ENCODE measurements at places on chromosomes 7 and 10.
A peak's percentile ranks its signal among the peaks of the same experiment; 100 is the strongest.

GRCh38 chr7:155670521-155670920, 26.1 kb downstream of the RBM33 start:
- DNase-seq, result no peak

DNA sequence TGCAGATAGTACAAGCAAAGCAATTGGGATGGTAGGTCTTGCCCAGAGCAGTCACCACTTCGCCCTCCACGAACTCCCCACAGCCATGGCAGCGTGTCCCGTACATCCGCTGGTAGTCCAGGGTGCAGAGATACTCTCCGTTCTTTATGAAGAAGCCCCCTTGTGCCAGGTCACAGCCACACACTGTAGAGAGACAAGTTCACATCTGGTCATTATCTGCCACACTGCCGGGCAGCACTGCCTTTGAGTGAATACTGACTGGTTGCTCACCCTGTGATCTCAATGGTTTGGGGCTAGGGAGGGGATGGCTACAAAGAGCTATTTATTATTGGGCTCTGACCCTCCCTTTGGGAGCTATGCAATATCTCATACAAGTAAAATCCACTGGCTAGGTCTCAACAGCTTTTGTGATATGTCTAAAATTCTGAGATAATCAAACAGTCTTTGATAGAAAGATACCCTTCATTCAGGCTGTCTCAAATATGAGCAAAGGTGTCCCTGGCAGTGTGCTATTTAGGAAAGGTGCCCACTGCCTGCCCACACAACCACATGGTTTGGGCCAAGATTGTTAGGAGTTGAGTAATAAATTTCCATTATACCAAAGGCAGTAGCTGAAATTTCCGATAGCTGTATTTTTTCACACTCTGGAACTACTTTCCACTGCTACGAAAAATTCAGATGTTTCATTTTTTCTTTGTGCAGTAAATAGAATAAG, 82.5 kb downstream of the ABLIM1 start:
- DNase-seq, result no peak

GRCh38 chr10:106493226-106493625, 671.3 kb downstream of the SORCS1 start:
- DNase-seq, result no peak

GRCh38 chr10:30039567-30039966, 19.8 kb downstream of the JCAD start:
- DNase-seq, result no peak

- DNase-seq, result peak; percentile 68
These were observed 1.8 kb downstream of the GOLGA7B start for GRCh38 chr10:97851341-97852001.

DNA sequence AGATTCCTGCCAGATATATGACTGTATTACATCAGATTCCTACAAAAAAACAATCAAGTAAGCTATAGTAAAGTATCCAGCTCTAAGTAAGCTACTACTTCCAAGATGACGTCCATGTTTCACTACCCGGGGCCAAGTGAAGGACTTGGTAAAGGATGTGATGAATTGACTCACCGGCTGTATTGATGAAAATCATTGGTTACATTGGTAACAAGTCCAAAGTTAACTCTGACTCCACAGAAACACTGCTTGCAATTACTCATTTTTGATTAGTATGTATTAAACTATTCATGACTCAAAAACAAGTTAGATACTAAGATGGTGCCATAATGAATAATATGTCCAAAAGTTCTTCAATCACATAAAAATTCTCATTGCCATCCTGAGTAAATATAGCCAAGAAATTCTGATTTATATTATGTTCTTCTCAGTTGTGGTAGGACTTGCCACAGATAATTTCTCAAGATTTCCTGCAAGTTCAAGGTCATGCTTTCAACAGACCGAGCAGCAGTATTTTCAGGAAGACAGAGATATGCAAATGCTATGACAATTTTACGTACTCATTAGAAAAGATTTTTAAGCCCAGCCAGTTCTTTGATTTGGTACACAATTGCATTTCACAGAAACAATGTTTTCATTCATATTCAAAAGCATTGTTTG, 12.6 kb upstream of the DNAJC1 start:
- DNase-seq, result no peak

DNA sequence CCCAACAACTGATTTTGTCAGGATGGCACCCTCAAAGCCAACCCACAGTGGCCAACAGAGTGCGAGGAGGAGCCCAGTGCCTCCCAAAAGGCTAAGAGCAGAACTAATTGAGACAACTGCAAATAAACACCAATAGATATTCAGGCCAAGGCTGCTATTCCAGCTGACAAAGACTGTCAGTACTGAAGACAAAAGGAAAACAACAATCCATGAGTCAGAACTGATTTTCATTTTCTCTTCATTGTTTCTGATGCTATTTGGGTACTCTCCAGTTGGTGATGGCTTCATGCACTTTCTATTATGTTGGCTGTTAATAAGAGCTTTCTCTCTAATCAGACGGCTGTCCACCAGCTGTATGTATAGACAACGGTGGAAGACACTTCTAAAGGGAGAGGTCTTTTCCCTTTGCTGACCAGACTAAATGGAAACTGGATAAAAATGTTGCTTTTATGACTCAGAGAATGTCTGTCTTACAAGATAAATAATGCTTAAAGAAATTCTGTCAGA, 515.9 kb downstream of the PARD3 start:
- DNase-seq, result no peak

GRCh38 chr7:134307320-134307719, 9.4 kb downstream of the SLC35B4 start:
- DNase-seq, result no peak

- no peak for DNase-seq
These were observed 20.9 kb upstream of the DNAJB12 start for GRCh38 chr10:72375585-72375984.
